Prostate gland (tissue), 2 donors: ENCODE measurements at places on chromosomes 13 and 19. TPM values are rescaled to one million over a fixed set of nuclear protein-coding genes. Genes with fewer than 3 reads are reported as not detected.

Gene NBEA
- 16.9 TPM for total RNA-seq

DNA sequence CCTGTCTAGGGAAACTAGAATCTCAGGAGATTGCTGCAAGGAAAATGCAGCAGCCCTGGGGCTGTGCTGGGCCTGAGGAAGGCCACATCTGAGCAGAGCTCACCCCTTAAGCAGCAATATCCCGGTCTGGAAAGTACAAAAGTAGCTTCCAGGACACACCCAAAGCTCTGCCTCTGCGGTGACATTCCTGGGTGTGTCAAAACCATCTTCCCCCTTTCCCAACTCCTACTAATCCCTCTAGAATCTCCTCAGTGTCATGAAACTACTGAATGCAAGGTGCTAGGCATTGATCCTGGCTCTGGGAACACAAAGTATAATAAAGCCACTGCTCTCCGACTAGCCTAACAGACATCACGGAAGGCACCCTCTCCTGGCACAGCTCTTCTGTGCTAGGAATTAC lies 5.0 kb downstream of the PBX4 start:
- no peak for DNase-seq

DNA sequence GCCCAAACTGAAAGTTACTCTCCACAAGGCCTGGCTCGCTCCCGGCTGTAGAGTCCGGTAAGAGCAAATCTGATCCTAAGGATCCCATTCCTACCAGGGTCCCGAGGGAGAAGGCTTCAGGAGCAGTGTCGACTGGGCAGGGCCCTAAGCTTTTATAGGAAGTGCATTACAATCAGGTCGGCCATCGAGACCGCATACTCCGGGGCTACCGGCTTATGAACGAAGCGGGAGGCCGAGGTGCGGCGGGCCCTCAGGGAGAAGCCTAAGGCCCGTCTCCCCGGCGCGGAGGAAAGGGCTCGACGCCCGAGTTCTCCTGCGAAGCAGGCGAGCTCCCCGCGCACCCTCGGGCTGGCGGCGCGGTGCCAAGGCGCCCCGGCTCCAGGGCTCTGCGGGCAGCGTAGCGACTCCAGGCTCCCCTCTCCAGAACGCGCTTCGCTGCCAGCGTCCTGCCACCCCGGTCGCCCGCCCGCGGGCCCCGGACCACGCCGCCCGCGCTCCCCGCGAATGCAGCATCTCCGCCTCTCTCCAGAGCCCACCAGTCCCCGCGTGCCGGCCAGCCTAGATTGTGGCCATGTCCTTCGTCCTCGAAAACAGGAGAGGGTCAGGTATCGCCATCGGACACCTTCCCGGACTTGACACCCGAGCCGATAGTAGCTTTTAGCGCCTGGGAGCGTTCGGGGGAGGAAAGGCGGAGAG lies 1.4 kb downstream of the EFNB2 start:
- peak; percentile 50 for DNase-seq

DNA sequence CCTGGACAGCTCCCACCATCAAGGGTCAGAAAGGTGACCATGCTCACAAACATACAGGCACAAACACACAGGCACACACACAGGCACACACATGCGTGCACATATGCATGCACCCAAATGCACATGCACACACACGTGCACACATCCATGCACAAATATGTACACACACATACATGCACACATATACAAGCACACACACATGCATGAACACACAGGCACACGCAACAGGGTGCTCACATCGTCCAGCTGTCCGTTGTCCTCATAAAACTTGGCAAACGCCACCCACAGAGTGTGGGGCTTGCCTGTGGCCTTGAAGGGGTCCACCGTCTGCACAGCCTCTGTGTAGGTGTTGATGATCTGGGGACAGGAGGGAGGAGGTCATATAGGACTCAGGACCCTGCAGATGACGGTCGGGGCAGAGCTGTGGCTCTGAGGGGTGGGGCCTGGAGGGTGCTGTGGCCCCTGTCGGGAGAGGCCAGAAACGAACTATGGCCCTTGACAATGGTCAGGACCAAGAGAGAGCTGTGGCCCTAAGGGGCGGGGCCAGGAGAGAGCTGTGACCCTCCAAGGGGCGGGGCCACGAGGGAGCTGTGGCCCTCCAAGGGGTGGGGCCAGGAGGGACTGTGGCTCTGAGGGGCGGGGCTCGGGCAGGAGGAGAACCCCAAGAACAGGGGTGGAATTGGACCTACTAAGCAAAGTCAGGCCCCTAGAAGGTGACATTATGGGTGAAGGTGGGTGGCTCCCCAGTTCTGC lies 6.2 kb downstream of the XAB2 start:
- no peak for DNase-seq

Gene INSR
- total RNA-seq, result 124 TPM

DNA sequence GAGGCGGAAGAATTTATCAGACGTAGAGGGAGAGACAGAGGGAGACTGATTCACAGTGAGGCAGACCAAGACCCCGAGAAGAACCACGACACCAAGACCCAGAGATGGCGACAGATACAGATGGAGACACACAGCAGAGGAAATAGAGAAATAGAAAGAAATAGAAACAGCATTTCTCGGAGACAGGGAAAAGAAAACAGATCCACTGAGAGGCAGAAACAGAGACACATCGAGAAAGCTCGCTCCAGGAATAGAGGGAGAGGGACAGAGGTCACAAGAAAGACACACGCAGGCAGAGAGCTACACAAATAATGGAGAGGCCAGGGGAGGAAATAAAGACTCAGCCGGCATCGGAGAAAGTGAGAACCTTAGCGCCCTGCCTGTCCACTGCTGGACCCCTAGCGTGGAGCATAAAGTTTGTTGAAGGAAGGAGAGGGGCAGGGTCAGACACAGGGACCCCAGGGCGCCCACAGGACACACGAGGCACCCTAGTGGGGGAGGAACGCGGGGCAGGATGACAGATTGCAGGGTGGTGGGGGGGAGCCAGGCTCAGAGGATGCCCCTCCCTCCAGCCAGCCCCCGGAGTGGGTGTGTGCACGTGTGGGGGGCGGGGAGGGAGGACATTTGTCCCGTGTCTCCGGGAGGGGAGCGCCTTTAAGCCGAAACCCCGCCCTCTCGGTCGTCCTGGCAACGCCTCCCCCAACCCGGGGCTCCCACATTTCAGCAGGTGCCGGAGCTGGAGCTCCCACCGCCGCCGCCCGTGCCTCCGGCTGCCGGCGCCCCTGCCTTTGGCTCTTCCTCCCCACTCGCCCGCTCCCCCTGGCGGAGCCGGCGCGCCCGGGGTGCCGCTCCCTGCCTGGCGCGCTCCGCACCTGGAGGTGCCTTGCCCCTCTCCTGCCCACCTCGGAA lies at the start of gene PRKCG:
TSS of gene PRKCG (plus strand) at position 716 of the 909 bp plus-strand sequence. CDS start 298 bp downstream, outside the sequence.
- no peak for DNase-seq
